ENCODE measurements at places on chromosomes 6 and 20. TPM values are rescaled to one million over a fixed set of nuclear protein-coding genes. Genes with fewer than 3 reads are reported as not detected.

UST gene
- 26.8 TPM for total RNA-seq

LHFPL5 gene
- not detected for total RNA-seq

GNMT gene
- not detected for total RNA-seq

MRPL14 gene
- 49.9 TPM for total RNA-seq

CDSN gene
- not detected for total RNA-seq

ARID1B gene
- total RNA-seq: 24.8 TPM

TMEM151B gene
- total RNA-seq: not detected

OPN5 gene
- not detected for total RNA-seq

SEL1L2 gene
- not detected for total RNA-seq

ABHD16B gene
- not detected for total RNA-seq

IMPG1 gene
- total RNA-seq: not detected

CST7 gene
- total RNA-seq: not detected

PLEKHG1 gene
- total RNA-seq: 1.5 TPM

Measured in regular cardiac myocyte (primary cell).